G401 (cell line): ENCODE measurements at places on chromosomes 16 and 17. TPM values are rescaled to one million over a fixed set of nuclear protein-coding genes. Genes with fewer than 3 reads are reported as not detected.

Gene P4HB
- total RNA-seq: 310 and 320 TPM in 2 replicates

DNA sequence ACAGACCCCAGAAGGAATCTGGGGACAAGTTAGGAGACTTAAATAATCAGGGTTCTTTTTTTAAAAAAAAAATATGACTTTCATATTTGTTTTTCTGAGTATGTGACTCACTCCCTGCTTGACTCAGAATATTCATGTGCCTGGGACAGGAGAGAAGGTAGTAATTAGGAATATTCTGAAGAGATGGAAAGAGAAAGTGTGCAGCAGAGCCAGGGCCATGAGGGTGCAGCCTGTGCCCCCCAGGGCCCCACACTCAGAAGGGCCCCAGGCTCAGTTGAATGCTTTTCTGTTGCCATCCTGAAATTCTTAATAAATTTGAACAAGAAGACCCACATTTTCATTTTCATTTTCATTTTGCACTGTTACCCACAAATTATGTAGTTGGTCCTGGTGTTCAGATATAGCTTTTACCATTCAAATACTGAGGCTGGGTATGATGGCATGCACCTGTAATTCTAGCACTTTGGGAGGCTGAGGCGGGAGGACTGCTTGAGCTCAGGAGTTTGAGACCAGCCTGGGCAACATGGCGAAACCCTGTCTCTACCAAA lies 11.5 kb upstream of the LONP2 start:
- no peak for DNase-seq

Gene GDPD1
- 0.92 and 3.6 TPM in 2 replicates for total RNA-seq

DNA sequence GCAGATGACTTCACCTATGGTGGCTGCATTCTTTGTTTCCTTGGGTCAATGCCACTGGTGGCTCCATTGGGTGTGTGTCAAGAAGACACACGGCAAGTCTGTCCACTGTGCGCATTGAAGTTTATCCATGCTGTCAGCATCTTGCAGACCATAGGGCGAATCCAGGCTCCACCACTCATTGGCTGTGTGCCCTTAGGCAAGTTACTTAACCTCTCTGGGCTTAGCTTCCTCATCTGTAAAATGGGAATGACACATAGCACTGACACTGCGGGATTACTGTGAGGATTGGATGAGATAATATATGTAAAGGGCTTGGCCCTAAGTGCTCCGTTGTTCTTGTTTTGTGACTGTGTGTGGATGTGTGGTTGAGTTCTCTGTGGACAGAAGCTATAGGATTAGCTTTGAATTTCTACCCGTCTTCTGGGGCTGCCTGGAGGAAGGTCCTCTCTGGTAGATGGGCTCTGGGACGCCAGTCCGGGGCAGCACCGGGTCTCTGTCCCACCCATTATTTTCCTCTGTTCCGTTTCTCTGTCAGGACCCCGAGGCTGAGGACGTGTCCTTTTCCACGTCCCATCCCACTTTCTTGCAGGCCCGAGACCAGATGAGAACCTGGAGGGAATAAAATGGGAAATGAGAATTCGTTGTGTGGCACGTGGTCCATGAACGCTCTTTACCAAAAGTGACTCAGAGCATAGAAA lies 178.4 kb downstream of the IRF8 start:
- DNase-seq: no peak

DNA sequence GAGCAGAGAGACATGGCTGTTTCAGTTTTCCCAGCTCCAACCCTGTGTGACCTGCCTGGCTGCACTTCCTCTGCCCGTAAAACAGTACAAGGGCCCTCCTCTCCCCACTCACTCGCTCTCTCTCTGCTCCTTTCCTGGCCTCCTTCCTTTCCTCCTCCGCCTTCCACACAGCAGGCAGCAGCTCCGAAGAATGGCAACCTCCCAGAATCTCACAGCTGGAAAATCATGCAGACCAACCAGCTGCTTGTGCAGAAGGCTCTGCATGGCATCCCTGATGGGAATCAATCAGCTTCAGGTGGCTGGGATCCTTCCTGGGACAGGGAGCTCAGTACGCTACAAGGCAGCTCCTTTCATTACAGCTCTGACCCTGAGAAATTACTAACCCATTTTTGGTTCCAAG lies 27.4 kb downstream of the TMEM132E start:
- no peak for DNase-seq
